ENCODE measurements at places on chromosomes 5 and 9.

DNA sequence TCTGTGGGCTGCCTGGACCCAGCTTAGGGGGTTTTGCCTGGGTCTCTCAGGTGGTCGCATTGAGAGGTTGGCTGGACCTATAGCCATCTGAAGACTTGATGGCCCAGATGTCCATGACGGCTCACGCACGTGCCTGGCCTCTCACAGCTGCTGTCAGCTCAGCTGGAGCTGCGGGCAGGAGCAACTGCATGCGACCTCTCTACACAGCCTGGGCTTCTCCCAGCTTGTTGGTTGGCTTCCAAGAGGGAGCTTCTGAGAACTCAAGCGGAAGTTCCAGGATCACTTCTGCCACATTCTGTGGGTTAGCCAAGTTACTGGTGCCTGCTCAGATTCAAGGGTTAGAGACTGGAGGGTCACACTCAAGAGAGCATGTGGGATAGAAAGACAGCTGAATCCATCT, 99.2 kb downstream of the DAPK1 start:
- no peak for DNase-seq

DNA sequence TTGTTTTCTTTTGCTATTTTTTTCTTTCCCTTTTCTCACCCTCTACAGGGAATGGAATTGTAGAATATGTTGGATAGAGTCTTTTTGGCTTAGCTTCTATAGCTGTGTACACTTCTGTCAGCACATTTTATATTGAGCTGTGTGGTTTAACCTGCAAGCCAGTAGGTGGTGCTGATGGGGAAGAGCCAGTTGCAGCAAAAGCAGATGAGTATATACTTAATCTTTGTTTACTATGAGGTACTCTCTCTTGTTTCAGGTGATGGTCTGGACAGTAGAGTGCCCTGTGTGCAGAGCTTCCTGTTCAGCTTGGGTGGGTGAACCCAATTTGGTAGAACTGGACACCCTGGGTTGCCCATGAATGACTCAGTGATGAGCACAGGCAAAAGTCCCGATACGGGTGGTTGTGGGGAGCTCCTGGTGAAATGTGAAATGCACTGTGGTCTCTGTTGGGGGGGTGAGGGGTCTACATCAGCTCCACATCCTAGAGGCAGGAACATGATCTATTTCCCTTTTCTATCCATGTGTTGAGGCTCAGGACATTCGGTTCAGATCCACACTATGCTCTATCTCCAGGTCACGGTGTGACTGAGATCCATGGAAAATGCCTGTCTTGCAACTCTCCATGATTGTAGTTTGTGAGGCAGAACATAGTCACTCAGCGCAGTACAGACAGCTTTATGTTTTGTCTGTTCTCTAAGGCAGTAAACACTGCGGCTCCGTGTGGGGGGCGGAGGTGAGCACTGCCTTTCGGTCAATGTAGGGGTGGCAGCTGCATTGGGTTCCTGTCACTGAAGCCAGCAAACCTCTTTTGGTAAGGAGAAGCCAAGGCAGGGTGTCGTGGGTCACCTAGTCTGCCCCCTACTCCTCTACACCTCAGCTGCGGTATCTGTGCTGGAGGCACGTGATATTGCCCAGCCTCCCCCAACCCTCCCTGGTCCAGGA, 353.2 kb downstream of the PRR16 start:
- DNase-seq = no peak

GRCh38 chr5:118700510-118700909, 287.8 kb downstream of the DTWD2 start:
- no peak for DNase-seq

- no peak for DNase-seq
Measured at GRCh38 chr9:18906656-18907395, 126.2 kb downstream of the SAXO1 start.

GRCh38 chr9:94761481-94761880, 35.0 kb downstream of the AOPEP start:
- DNase-seq = no peak

DNA sequence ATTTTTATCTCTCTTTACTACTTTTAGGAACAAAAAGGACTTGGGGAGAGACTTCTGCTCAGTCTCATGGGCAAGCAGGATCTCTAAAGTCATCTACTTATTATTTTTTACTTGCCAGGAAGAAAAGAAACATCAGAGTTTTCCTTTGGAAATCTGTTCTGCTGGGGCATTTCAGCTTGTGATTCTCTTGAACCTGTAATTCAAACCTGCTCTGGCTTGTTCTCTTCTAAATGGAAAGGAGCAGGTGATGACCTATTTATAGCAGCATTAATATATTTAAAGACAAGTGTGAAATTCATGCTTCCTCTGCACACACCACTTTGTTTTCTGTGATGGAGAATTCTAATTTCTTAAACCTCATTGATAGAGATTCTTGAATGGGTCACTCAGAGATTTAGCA, 2.0 kb downstream of the ADCY2 start:
- DNase-seq = no peak

DNA sequence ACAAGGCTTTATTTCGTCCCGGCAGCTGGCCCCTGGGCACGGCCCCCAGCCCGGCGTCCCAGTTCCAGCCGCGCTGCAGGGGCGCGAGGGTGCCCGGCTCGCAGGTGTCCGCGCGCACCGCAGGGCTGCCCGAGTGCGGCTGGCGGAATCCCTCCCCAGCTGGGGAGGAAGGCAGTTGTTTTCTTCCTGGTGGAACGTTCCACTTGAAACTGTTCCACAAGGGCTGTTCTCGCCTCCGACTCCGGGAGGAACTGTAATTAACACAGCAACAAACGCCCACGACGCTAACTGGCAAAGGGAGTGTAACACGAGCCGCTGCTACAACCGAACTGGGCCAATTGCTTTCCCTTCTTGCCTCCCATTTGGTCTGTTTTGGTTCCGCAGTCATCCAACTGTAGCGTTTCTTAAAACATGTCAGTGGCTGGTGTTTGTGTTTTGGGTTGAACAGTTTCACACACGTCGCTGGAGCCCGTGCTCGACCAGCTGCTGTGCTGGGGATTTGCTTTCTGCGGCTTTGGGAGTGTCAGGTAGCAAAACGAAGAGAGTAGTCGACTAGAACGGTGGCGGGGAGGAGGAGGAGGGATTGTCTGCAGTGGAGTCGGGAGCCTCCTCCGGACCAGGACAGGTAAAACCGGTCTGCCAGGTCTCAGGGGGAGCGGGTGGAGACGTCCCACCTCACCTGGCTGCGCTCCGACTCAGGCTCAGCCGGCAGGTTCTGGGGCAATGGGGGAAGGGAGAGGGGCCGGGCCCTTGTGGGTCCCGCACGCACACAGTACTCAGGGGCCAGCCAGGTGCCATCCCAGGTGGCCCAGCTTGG, 131.6 kb upstream of the NIPBL start:
- no peak for DNase-seq

GRCh38 chr5:96963267-96963666, 27.4 kb downstream of the LNPEP start:
- DNase-seq = peak; percentile 40

- DNase-seq = no peak
Measured at GRCh38 chr9:118928722-118929121, 440.5 kb downstream of the BRINP1 start.

- DNase-seq = no peak
Measured at GRCh38 chr5:109313127-109313526, 96.6 kb downstream of the PJA2 start.

- no peak for DNase-seq
Measured at GRCh38 chr9:135722365-135722764, 20.4 kb downstream of the KCNT1 start.

GRCh38 chr9:35732800-35733541, 505 bp downstream of the CREB3 start:
- DNase-seq = no peak

- no peak for DNase-seq
Measured at GRCh38 chr5:153565822-153566221, 75.4 kb downstream of the GRIA1 start.

- no peak for DNase-seq
Measured at GRCh38 chr5:55176176-55176818, 3.3 kb upstream of the CDC20B start.

GRCh38 chr5:88488130-88488529, 219.5 kb upstream of the TMEM161B start:
- no peak for DNase-seq

GRCh38 chr5:160384681-160385080, 14.3 kb upstream of the C1QTNF2 start:
- no peak for DNase-seq

DNA sequence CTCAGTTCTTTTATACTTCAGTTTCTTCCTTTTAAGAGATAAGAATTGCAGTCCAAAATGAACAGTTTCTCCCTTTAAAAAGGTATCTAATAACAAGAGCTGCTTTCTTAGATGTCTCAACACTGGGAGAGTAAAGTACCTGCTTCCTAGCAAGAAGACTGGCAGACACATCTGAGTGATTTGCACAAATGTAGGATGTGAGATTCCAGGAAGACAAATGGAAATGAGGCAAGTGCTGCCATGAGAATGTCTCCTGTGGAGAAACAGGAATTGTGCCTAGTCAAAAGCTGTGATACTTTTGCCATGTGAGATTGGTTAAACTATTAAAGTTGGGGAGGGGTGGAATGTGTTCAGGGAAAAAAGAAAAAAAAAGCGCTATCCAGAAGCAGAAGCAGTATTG, 159.1 kb downstream of the HTR1A start:
- DNase-seq = no peak

- DNase-seq = no peak
Measured at GRCh38 chr5:3303777-3304176, 291.9 kb upstream of the IRX1 start.

GRCh38 chr9:30258094-30258493, 2126.3 kb upstream of the ACO1 start:
- DNase-seq = no peak

GRCh38 chr9:121233906-121234831, 32.5 kb upstream of the RAB14 start:
- no peak for DNase-seq

GRCh38 chr9:4828761-4829160, 36.0 kb downstream of the RCL1 start:
- DNase-seq = no peak

DNA sequence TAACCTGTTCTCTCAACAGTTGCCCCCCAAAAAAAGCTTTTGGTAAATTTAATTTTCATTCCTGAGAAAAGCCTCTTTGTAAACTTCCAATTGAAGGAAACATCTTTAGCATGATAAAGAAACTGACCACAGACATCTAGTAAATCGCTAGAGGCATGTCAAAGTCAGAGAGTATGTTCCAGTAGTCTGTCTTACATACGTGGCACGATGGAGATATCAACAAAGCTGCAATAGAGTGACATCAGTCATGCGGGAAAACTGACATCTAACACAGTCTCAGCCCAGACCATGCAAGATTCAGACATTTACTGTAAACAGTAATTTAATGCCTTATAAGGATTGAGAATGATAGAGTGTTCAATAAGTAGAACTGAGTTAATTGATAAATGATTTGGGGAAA, 45.1 kb downstream of the GARNL3 start:
- DNase-seq = no peak

- no peak for DNase-seq
Measured at GRCh38 chr9:134791009-134791408, 89.6 kb upstream of the FCN2 start.

DNA sequence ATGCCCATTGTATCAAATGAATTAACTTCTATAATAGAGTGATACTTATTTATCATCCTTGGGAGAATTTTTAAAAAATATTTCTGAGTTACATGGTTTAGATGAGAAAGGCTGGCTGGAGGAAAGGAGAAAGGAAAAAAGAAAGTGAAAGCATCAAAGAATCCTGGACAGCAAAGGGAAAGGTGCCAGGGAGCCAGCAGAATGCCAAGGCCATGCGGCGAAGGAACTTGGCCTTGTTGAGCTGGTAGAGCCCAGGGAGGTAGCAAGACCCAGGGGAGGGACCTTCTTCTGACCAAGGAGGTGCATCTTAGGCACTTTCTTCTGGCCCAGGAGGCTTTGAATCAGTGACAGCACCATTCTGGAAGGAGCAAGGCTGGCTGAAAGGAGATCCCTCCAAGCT, 240.5 kb downstream of the ENC1 start:
- DNase-seq = no peak

DNA sequence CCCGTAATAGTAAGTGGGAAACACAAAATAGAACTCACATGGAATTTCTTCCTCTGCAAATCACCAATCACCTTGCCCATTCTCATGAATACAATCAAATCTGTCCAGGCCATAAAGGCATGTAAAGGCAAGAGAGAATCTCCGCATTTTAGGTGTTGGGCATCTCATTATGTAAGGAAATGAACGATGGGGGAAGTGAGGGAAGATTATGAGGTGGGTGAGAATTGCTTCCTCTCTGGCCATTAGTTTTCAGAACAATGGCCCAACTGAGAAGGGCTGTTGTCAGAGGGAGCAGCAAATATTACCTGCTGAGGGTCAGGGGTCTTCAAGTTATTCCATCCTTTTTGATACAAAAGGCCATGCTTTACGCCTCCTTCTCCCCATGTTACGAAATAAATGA, 455.1 kb downstream of the ARHGEF28 start:
- no peak for DNase-seq

GRCh38 chr9:136713550-136713949, 1.2 kb downstream of the DIPK1B start:
- DNase-seq = no peak
